Bone marrow (tissue), 2 donors: ENCODE measurements at places on chromosomes 4 and X.

DNA sequence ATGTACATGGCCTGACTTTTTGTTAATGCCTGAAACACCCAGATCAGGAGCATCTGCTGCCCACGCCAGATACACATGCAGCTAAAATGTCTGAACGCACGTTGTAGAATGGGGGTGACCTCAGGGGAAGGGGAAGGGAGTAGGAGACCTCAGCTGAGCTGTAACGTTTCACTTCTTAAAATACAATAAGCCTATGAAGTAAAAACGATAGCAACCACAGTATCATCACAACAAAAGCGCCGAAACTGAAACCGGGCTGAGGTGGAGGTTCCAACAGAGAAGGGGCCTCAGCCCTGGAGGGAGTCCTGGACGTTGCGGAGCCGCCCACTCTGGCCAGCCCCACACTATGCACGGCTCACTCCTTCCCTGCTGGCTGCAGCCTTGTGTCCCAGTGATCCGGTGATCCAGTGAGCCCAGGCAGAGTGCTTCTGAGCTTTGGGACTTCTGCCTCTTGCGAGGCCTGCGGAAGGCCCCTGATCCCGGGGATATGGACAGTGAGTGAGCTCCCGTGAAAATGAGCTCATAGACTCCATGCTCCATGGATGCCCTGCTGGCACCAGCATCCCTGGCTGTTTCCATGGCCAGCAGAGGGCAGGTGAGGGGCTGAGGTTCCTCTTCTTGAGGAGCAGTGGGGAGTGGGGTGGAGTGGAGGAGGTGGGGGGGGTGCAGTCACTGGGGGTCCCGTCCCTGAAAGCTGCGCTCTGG, 52.0 kb downstream of the HMX1 start:
- DNase-seq, result no peak

DNA sequence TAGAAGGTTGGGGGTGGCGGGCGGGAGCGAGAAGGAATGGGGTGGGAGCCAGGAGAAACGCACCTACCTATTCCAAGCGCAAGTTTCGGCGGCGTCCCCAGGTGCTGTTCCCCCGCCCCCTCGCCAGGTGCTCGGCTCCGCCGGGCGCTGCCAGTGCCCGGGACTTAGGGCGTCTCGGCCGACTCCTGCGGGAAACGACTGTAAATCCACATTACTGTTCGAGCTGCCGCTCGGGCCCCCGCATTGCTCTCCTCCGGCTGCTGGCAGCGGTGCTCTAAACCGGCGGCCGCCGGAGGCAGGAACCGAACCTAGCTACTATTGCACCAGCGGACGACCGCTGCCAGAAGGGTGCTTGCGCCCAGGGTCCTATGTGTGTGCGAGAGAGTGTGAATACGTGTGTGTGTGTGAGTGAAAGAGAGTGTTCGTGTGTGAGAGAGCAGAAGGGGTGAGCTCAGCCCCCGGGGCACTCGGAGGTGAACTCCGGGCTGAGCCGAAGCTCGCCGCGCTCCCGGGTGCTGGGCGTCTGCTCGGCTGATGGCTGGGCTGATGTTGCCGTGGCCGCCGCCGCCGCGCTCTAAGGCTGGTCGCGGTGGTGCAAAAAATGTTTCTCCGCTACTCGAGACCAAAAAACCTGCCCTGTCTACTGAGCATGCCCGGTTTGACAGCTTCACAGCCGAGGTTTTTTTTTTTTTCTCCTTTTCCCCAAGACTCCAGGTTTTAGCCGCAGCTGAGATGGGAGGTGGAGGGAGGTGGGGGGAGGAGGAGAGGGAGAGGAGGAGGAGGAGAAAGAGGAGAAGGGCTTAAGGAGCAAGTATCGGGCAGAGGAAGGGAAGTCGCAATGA, 115.7 kb upstream of the TEX13C start:
- DNase-seq, result no peak

DNA sequence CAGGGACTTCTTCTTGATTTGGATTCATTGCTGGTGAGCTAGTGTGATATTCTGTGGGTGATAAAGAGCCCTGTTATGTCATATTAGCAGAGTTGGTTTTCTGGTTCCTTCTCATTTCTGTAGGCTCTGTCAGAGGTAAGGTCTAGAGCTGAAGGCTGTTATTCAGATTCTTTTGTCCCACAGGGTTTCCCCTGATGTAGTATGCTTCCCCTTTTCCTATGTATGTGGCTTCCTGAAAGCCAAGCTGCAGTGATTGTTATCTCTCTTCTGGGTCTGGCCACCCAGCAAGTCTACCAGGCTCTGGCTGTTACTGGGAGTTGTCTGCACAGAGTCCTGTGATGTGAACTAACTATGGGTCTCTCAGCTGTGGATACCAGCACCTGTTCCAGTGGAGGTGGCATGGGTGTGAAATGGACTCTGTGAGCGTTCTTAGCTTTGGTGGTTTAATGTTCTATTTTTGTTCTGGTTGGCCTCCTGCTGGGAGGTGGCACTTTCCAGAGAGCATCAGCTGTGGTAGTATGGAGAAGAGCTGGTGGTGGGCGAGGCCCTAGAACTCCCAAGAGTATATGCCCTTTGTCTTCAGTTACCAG, 373.7 kb downstream of the AR start:
- no peak for DNase-seq

GRCh38 chr4:38209654-38210053, 249.5 kb downstream of the PTTG2 start:
- DNase-seq, result no peak

DNA sequence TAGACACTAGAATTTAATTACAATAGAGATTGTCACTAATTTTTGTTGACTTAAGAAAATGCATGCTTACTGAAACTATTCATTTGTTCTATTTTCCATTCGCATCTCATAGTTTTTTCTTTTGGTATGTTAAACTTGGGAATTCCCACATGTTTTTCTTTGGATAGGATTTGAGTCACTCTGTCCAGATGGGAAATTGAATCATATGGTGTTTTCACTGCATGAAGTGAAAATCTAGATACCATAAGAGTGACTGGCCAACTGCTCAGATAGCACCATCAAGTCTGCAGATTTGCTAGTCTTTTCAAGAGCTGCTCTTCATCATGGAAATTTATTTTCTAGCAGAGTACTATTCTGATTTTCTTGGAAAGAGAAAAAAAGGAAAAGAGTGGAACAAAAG, 172.6 kb downstream of the FAM47B start:
- DNase-seq, result no peak

DNA sequence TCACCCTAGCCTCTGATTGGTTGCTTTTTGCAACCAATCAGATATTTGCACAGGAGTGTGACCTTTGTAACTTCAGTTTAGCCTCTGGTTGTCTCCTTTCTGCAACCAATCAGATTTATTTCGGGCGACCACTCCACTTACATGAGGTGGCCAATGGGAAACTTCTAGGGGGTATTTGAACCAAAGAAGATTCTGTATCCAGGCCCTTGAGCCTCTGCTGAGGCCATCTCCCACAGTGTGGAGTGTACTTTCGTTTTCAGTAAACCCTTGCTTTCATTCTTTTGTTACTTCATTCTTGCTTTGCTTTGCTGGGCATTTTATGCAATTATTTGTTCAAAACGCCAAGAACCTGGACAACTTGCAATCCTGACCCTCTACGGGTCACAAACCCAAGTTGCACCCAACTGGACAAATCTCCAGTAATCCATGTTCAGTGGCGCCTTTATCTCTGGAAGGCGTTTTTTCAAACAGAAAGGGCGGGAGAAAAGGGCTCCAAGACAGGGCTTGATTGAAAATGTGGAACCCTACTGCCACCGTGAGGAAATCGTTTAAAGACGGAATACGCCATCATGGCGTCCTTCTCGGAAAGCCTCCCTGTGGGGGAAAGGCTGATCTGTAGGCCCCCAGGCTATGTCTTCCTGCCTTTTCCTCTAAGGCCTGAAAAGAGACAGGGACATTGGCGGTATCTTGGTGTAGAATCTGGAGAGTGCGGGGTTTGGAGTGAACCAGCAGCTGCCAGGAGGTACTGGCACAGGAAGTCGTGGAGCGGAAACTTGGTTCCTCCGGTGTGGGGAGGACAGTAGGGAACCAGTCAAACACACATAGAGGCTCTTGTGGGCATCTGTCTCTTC, 184.6 kb downstream of the OR13H1 start:
- no peak for DNase-seq

DNA sequence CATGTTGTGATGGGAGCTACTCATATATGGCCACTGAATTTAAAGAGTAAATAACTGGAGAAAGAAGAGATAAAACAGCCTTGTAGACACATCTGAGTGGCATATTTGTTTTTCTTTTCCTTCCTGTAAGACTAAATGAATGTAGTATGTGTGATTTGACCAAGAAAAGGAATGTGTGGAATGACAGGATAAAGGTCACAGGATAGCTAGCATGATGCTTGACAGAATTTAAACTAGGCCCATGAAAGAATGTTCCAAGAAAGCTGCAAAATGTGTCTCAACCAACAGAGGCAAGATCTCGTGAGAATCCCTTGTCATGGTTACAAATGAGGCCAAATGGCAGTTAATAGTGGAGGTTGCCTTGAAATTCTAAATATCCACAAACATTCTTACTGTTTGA, 137.0 kb downstream of the KCNIP4 start:
- DNase-seq, result no peak

GRCh38 chrX:11589641-11590040, 76.1 kb downstream of the ARHGAP6 start:
- DNase-seq, result no peak

DNA sequence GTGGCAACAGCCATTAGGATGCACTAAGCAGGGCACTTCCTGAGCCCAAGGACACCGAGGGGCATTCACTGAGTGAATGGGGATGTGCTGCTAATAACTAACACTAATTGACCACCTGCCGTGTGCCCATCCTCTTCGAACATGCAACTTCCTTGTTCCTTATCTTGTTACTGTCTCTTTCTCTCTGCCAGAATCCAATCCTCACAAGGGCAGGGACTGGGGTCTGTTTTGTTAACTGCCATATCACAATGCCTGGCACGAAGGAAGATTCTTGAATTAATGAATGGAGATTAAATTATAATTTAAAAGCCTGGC, 1.3 kb downstream of the ERAS start:
- DNase-seq, result no peak

DNA sequence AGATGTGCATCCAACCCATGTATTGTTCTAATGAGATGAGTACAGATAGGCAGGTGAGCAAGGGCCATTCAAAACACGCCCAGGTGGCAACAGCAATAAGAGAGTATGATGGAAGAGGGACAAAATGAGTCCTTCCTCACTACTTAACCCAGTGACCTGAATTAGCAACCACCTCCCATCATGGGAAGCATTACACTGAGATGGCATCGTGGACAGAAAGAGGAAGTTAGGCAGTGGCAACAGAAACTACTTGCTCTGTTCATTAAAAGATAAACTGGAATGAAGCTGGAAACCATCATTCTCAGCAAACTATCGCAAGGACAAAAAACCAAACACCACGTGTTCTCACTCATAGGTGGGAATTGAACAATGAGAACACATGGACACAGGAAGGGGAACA, 17.2 kb downstream of the RXFP1 start:
- DNase-seq, result peak; percentile 71

DNA sequence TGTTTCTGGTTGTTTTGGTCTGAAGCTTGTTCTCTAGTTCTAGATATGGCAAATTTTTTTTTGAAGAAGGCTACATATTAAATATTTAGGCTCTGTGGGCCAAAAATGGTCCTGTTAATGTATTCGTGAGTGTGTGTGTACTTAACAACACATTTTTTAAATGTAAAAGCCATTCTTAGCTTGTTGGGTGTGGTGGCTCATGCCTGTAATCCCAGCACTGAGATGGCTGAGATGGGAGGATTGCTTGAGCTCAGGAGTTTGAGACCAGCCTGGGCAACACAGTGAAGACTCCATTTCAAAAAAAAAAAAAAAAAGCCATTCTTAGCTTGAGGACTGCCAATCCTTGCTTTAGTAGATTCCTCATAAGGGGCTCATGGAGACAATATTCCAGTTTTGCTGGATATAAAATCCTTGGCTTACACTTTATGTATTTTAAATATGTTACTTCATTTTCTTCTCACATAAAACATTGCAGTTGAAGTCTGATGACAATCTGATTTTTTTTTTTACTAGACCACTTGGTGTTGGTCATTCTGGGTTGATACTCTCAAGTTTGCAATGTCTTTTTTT, 23.4 kb downstream of the NOCT start:
- no peak for DNase-seq

GRCh38 chrX:50677789-50678188, 136.2 kb downstream of the SHROOM4 start:
- no peak for DNase-seq

- DNase-seq, result no peak
Measured at GRCh38 chrX:7235071-7235470, 87.1 kb upstream of the PUDP start.

DNA sequence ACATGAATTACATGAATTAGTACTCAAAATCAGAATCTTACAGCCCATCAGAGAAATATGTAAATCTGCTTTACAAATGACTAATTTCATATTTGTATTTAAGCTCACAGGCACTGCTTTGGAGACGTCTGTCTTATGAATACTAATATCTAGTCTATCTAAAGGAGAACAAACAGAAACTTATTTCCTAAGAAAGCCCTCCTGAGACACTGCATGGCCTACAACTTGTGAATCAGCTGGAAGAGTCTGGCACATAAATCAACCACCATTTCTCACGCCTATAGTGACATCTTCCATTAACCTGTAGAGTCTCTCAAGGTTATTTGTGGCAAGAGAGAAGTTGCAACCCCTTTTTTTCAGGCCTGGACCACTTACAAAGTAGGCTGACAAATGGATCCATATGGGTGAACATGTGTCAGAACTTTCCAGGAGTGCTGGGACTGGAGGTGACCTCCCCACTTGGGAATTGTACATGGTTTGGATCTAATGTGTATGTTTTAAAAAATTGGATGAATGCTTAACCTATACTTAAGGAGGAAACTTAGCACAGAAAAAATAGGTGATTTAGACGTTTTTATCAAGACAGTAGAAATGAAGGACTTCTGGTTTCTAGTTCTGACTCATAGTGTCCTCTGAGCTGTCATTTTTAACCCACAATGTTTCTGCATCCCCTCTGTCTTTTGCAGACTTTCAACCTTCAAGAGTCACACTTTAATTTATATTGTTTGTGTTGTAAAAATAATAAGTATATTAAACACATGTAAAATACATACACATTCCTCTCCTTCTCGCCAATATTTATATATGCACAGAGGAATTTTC, 83.2 kb upstream of the ARHGAP24 start:
- DNase-seq, result no peak

DNA sequence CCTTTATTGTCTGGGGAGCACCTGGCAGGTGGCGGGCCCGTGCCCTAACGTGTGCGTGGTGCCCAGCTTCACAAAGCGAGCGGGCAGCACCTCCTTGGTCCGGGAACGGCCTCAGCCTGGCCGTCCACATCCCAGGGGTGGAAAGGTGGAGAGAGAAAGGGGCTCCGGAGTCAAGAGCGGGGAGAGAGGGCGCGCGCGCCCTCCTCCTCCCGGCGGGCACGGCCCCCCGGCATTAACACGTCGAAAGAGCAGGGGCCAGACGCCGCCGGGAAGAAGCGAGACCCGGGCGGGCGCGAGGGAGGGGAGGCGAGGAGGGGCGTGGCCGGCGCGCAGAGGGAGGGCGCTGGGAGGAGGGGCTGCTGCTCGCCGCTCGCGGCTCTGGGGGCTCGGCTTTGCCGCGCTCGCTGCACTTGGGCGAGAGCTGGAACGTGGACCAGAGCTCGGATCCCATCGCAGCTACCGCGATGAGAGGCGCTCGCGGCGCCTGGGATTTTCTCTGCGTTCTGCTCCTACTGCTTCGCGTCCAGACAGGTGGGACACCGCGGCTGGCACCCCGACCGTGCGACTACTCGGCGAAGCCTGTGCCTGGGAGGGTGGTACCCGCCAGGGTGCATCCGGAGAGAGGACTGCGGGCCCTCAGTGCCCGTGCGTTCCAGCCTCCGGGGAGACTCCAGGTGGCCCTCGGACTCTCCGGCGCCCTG, at the start of gene KIT:
KIT (plus strand) TSS at position 407 of the 701 bp plus-strand sequence; CDS start at position 465, 58 bp downstream.
- peak; percentile 16 for DNase-seq

GRCh38 chrX:104195489-104196084, 29.3 kb downstream of the FAM199X start:
- DNase-seq, result no peak

GRCh38 chr4:83581411-83582288, 45.7 kb downstream of the GPAT3 start:
- DNase-seq, result no peak
